T follicular helper cell (primary cell): ENCODE measurements at places on chromosomes 1 and 21.

DNA sequence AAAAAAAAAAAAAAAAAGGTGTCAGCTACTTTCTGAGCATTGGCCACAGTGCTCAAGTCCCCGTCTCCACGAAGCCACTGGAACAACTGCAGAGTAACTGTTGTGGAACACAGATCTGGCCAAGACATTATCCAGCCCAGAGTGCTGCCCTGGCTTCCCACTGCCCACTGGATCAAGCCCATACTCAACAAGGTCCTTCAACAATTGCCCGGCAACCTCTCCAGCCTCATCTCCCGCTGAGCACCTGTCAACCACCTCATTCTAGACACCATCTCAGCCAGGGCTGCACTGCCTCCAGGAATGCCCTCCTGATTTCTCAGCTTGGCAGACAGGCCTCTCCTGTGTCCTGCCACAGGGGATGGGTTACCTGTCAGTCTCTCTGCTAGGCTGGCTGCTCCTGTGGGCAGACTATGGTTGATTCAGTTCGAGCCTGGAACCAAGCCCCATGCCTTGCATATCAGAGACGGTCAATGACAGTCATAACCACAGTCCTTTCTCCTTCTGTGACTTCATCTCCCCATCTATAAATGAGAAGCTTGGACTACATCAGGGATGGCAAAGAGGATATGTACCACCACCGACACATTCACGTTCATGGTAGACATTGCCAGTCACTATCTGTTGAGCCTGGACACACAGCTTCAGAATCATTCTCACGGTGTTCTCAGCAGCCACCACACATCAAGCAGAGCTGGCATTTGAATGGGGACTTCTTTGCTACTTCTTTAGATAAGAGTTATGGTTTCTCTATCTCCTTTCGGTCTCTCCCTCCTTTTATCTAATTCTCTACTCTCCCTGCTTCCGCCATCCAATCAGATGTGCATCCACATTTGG is 76.9 kb downstream of the MRPL37 start:
- no peak for DNase-seq

- DNase-seq: no peak
Observed at GRCh38 chr1:170660281-170660713, 3.6 kb upstream of the PRRX1 start.

GRCh38 chr21:27818847-27819246 is 852.0 kb upstream of the ADAMTS5 start:
- no peak for DNase-seq

GRCh38 chr1:246051909-246052518 is 455.1 kb downstream of the SMYD3 start:
- DNase-seq: no peak

- DNase-seq: no peak
Observed at GRCh38 chr1:27595597-27595996, 8.3 kb downstream of the AHDC1 start.

DNA sequence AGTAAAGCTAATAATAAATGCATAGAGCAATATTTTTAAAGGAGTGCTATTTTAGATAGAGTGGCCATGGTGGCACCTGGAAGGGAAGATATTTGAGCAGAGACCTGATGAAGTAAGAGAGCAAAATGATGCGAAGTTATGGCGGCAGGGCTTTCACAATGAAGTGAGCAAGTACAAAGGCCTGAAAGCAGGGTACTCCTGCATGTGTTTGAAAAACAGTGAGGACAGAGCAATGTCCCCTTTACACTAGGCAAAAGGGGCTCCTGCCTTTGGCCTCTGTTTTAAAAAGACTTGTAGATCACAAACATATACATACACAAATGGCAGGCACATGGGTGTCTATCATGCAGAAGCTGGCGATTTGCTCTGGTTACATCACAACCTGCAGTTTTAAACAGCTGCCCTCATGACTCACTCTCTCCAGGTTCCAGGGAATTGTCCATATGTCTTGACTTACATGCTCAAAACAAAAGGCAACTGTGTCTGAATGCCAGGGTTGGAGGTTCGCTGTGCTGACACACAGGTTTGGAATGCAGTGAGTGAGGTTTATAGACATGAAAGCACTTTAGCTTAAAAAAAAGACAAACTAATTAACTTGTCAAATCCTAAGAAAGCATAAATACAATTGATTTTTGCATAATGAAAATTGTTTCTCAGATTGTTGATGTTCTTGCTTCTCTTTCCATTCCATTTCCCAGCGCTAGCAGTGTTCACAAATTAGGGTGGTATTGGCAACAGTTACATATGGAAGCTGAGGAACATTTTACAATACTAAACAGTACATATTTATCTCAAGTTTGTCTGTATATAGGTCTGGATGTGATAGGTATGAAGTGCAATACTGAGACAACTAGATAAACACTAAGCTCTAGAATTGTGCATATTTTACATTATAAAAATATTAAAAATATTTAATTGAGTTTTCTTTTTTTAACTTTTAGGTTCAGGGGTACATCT is 313.9 kb downstream of the BARHL2 start:
- DNase-seq: no peak

- DNase-seq: no peak
Observed at GRCh38 chr1:44019466-44019948, 11.8 kb downstream of the SLC6A9 start.

DNA sequence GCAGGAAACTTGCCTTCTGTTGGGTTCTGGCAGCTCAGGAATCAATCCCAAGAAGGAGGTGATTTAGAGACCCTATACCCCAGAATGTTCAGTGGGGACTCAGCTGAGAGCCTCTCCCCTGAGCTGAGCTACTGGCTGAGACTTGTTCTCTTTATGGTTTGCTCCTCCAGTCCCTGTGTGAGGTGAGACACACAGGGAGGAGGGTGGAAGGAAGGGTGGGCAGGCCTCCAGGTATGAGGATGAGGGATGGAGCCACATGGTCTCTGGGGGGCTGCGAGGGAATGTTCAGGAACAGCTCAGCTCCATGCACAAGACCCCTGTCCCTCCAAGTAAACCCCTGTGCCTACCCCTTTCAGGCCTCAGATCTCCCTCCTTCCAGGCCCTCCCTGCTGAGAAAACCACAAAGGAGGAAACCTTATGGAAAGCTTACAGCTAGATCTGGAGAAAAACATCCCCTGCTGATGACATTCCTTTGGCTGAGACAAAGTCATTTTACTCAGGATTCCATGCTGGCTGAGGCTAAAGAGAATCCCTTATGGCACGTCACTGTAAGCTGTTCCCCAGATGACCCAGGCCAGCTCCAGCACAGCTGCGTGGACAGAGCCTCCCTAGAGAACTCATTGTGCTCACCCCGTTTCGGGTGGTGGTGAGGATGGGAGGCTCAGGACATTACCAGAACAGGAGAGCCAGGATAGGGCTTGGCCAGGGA is 91.5 kb upstream of the IPO9 start:
- no peak for DNase-seq

- no peak for DNase-seq
Observed at GRCh38 chr1:19735440-19736127, 64.1 kb downstream of the TMCO4 start.

GRCh38 chr1:180937624-180938225 is 25.0 kb downstream of the KIAA1614 start:
- DNase-seq: no peak

DNA sequence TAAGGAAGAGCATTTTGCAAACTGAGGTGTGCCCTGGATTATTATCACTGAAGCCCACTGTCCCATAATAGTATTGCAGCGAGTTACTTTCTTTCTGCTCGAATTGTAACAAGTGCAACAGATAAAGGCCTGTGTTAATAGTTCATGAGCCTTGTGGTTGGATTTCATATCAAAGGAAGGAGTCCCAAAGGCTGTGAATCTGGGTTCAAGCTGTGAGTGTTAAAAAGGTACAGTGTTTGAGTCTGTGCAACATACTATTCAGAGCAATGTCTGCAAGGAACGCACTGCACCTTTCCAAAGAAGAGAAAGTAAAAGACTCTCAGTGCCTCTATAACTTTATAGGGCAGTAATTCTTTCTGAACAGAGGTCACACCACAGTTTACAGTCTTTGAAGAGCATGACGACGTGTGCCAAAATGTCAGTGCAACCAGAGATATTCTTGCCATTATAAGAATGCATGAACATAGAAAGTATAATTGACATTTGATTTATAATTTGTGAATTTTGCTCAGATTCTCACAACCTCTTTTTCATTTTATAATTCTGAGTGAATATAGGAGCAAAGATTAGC is 79.1 kb downstream of the CDC7 start:
- no peak for DNase-seq

GRCh38 chr1:223819730-223820514 is 25.8 kb downstream of the TP53BP2 start:
- no peak for DNase-seq

DNA sequence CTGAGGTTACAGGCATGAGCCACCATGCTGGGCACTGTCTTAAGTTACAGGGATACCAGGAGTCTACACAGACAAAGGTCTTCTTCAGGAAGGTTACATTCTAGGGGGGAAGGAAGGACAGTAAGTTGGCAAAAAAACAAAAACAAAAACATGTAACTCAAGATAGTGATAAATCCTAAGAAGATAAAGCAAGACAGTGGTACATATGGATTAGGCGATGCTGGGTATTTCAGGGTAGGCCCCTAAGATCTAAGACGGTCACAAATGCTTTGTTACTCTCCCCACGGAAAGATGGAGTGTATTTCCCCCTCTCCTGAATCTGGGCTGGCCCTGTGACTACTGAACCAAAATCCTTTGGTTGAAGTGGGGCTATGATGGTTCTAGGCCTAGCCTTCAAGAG is 8.2 kb downstream of the CLCC1 start:
- no peak for DNase-seq
